Memory B cell (primary cell): ENCODE measurements at places on chromosomes 7 and 10.
A peak's percentile ranks its signal among the peaks of the same experiment; 100 is the strongest.

DNA sequence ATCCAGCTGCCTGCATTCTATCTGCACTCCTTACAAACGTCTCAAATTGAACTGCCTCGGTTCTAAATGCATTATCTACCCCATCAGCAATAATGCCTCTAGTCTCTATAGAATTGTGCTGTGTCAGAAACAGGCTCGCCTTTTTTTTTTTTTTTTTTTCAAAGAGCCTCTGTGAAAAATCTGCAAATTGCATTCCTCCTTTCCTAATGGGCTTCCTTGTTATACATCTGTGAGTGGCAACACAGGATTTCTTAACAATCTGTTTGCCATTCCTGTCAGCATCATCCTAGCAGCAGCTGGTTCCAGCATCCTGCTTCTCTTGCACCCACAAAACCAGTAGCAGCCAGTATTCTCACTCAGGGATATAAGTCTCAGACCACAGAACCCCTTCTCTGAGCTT is 413.5 kb upstream of the SEMA3D start:
- no peak for DNase-seq

DNA sequence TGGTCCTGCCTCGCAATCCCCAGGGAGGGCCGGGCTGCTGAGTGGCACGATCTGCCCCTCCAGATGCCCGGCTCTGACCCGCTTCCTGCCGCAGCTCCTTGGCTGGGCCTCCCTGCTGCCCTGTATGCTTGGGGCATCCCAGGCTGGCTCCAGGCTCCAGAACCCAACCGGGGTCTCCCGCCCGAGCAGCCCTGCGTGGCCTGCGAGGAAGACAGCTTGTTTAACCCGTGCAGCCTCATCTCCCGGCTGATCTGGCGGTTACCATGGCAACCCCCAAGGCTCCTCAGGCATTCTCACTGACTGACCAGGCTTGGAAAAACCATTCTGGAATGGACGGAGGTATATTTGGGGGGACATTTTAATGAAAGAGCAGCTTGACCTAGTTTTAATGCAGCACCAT is 232.4 kb upstream of the MYO3A start:
- no peak for DNase-seq

GRCh38 chr10:10118131-10118530 is 899.5 kb upstream of the CELF2 start:
- DNase-seq: no peak

DNA sequence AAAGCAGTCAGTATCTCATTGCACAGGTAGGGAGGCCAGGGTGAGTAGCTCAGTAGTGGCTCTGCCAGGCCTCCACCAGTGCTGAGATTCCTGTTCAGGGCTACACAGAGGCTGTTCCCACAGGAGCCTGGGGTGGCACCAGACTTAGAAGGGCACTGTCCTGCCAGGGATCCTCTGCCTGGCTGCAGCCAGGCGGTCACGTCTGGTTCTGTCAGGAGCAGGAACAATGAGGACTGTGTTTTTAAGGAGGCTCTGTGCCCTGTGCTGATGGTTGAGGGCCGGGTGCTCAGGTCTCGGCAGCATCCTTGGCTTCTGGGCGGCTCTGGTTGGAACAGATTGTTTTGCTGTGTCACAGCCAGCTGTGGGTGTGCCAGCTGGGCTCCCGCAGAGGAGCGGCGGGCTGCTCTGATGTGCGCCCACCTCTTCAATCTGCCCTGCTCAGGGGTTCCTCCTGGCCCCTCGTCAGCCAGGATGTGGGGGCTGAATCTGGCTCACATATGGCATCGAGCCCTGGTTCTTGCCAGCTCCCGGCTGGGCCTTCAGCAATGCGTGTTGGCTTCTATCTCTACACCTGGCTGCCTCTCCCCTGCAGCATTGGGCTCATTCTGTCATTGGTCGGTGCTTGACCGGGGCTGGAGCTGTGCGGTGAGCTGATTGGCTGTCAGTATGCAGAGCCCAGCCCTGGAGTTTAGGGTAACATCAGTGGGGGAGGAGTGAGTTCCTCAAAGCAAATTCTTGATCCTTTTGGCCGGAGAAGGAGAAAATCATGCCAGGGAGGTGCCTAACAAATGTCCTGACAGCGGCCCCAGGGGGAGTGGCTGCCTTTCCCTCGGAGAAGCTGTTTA is 41.2 kb downstream of the TACR2 start:
- DNase-seq: no peak

DNA sequence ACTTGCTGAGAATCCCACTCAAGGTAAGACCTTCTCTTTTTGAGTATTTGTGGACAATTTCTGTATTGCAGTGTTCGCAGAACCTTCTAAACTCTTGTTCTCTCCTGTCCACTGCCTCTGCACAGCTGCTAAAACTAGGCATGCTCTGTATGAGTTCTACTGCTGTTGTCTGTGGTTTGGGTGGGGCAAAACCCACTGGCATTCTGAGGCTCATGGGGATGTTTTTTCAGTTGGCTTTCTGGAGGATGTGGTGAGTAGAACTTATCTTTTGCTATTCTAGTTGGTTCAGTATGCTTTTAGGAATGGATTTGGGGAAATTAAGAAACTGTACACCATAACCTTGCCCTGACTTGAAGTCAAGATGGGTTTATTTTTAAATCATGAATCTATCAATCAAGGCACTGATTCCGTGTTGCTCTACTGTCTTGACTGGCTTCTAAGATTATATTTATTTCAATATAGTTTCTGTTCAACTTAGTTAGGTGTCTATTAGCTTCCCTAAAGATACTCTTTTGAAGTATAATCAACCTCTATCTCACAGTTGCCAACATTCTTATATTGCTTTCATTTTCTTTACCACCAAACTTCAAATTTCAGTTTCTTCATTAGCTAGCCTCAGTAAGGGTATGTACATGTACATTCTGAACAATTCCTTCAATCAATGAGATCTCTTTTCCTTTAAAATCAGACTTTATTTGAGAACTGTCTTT is 25.0 kb upstream of the C1GALT1 start:
- DNase-seq: peak; percentile 15

DNA sequence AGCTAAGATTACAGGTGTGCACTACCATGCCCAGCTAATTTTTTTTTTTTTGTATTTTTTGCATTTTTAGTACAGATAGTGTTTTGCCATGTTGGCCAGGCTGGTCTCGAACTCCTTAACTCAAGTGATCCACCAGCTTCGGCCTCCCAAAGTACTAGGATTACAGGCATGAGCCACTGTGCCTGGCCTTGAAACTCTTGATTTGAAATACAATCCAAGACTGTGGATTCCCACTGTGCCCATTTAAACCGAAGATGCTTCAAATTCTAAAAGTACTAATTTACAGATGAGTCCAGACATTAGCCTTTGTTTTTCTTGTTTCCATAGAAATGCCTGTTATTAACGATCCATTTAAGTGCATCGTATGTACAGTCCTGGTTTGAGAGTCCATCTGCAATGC is 130.9 kb downstream of the CACNA2D1 start:
- no peak for DNase-seq

GRCh38 chr10:126263006-126263676 is 125.1 kb downstream of the ADAM12 start:
- no peak for DNase-seq

GRCh38 chr7:88888684-88889083 is 93.1 kb upstream of the TEX47 start:
- no peak for DNase-seq

- no peak for DNase-seq
These were observed 908.0 kb upstream of the SORCS1 start for GRCh38 chr10:108072466-108072865.

DNA sequence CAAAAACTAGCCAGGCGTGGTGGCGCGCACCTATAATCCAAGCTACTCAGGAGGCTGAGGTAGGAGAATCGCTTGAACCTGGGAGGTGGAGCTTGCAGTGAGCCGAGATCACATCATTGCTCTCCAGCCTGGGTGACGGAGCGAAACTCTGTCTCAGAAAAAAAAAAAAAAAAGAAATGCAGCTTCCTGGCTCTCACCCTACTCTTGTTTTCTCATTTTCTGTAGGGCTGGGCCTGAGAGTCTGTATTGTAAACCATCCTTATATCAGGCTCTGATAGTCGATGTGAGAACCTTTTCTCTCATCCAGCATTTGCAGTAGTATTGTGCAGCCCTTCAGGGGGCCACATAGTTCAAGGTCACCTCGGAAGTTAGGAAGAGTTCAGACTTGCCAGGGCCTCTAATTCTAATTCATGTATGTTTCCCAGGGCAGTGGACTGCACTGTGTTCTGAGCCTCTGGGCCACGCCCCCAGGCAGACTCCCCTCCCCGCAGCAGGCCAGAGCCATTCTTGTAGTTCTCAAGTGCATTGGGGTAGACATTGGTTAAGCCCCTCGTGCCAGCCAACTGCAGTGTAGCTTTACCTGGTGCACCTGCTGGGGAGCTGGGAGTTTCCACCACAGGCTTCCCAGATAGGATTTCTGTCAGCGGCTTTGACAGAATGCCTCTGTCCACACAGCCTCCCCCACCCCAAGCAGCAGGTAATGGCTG is 38.3 kb upstream of the PDCD4 start:
- DNase-seq: no peak

GRCh38 chr7:109772161-109772560 is 1202.5 kb downstream of the DNAJB9 start:
- DNase-seq: no peak

GRCh38 chr10:6669269-6669859 is 89.3 kb upstream of the PRKCQ start:
- no peak for DNase-seq

DNA sequence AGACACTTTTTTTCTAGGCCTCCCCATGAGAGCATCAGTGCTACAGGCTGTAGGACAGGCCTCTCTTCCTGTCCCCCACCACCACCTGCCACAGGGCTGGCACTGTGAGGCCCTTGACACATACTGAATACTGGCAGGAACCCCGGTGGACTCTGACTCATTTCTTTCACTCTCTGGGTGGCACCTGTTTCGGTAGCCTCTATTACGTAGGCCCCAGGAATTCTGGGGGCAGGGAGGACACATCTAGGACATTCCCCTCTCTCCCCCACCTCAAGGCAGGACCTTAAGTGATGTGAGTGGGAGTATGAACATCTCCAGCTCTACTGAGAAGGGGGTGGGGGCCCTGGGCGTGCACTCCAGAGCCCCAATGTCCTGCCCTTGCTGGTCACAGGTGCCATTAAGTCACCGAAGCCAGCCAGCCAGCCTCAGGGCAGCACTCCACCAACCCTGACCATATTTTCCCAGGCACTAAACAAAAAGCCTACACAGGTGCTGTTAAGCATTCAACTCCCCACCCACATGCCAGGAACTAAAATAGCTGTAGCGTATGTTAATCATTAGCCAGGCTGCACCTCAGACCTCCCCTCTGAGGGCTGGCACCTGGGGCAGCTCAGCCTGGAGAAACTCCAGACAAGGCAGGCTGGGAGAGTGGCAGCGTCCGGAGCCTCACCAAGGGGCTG is 8.9 kb downstream of the ANXA11 start:
- DNase-seq: no peak

GRCh38 chr7:19362099-19362498 is 216.9 kb upstream of the FERD3L start:
- DNase-seq: no peak

GRCh38 chr7:153496257-153496656 is 555.9 kb upstream of the DPP6 start:
- no peak for DNase-seq

GRCh38 chr10:114362826-114363355 is 41.4 kb downstream of the AFAP1L2 start:
- DNase-seq: no peak

DNA sequence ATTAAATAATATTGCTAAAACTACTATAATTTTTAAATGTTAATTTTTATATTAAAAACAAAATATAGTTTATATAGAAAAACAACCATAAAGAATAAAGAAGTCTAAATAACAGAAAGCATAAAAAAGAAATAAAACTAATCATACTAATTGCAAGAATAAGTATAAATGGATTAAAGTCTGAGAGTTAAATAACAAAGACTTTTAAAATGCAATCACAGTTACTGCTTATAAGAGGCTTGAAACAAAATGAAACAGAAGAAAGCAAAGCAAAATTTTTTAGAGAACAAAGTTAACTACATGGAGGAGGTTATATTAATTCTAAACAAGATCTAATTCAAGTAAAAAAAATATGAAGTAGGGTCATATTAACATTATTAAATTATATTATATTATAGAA is 41.1 kb downstream of the PRR15 start:
- DNase-seq: no peak

- DNase-seq: no peak
These were observed 45.2 kb downstream of the EXOC4 start for GRCh38 chr7:133298080-133298479.

GRCh38 chr7:97116308-97116707 is 1.2 kb upstream of the SDHAF3 start:
- DNase-seq: peak; percentile 37

DNA sequence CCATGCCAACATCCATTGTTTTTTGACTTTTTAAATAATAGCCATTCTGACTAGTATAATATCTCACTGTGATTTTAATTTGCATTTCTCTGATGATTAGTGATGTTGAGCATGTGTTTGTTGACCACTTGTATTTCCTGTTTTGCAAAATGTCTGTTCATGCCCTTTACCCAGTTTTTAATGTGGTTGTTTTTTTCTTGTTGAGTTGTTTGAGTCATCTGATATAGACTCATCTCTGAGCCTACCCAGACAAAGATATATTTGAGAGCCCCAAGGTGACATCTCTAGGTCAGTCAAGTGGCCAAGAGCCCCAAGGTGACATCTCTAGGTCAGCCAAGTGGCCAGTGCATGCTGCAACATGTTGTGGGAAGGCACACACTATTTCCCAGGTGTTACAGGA is 224.7 kb downstream of the HECW1 start:
- no peak for DNase-seq
